ENCODE measurements at places on chromosomes 6 and 20.

GRCh38 chr20:35263532-35264341 lies 14.2 kb downstream of the MMP24OS start:
- DNase-seq: no peak

- peak; percentile 74 for DNase-seq
Observed at GRCh38 chr6:36350681-36351571, 14.2 kb upstream of the BNIP5 start.

DNA sequence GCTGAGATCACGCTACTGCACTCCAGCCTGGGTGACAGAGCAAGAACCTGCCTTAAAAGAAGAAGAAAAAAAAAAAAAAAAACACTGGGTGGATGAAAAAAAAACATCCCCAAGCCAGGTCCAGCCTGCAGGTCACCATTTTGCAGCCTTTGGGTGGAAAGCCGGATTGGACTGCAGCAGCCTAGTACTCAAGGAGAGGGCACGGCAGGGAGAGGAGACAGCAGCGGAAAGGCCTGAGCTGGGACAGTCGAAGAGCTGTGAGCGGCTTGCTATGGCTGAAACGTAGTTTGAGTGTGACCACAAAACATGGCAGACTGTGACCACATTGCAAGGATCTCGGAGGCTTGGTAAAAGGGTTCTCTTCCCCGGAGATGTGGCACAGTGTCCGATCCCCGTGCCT lies 173.0 kb downstream of the NFATC2 start:
- peak; percentile 14 for DNase-seq

- DNase-seq: no peak
Observed at GRCh38 chr6:103534095-103534494, 1325.6 kb downstream of the HACE1 start.

GRCh38 chr6:33317419-33317668 lies 200 bp downstream of the ZBTB22 start:
- DNase-seq: no peak

GRCh38 chr6:140784573-140784972 lies 1348.2 kb upstream of the GJE1 start:
- DNase-seq: no peak
